Endothelial cell of umbilical vein (primary cell): ENCODE measurements at places on chromosomes 13 and 19. TPM values are rescaled to one million over a fixed set of nuclear protein-coding genes. Genes with fewer than 3 reads are reported as not detected.

Gene OR7A5
- polyA plus RNA-seq = not detected in 2 replicates

- no peak for DNase-seq
These were observed 124.1 kb upstream of the SPACA7 start for GRCh38 chr13:112251930-112252585.

- no peak for DNase-seq
These were observed 16.4 kb downstream of the F10 start for GRCh38 chr13:113138792-113139551.

Gene NKPD1
- polyA plus RNA-seq = 0.04 and 0.05 TPM in 2 replicates

DNA sequence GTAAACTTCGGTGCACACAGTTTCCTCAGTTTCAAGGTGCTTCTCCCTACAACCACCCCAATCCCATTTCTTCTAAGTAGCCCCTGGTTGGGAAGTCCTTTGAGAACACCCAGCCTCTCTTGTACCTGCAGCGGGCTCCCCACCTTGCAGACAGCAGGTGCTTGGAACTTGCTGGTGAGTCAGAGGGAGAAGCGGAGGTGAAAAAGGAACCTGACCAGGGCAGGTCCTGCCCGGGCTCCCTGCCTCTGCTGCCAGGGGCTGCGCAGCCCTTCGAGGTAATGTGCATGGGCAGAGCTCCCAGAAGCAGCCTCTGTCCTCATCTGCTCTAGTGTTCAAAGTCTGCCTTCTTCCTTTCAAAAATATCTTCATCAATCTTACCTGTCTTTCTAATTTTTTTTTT, 274.0 kb upstream of the SOX1 start:
- DNase-seq = no peak

GRCh38 chr13:102227741-102228140, 174.1 kb downstream of the FGF14 start:
- no peak for DNase-seq

- DNase-seq = peak; percentile 95
These were observed 2.9 kb upstream of the DCUN1D2 start for GRCh38 chr13:113493315-113493951.

DNA sequence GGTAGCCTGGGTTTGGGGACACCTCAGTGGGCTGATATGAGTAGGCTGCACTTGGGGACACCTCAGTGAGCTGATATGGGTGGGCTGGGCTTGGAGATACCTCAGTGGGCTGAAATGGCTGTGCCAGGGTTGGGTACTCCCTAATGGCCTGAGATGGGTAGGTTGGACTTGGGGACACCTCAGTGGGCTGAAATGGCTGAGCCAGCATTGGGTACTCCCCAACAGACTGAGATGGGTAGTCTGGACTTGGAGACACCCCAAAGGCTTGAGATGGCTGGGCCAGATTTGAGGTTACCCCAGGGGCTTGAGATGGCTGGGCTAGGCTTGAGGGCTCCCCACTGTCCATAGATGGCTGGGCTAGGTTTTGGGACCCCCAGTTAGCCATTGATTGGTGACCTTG, 12.1 kb downstream of the IQCN start:
- DNase-seq = no peak

Gene CD33
- polyA plus RNA-seq = not detected in 2 replicates

- no peak for DNase-seq
These were observed 229.6 kb upstream of the HTR2A start for GRCh38 chr13:47126432-47126831.

Gene CYP2F1
- polyA plus RNA-seq = not detected in 2 replicates

GRCh38 chr19:17402982-17403855, 2.2 kb downstream of the BST2 start:
- DNase-seq = peak; percentile 28

DNA sequence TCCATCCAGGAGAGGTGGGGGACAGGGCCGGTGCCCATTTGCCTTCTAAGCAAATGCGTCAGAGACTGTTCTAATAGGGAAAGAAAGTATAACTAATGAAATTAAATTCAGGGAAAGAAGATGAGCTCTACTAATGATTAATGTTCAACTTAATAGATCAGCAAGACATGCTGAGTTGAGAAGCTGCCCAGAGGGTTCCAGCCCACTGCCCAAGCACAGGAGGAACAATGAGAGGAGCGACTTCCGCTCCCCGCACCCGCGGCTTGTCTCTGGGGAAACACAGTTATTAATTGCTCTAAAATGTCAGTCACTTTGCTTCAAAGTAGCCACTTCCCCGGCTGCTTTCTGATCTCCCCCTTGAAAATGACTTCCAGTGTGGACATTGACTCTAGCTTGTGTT, 331.3 kb downstream of the UQCRFS1 start:
- no peak for DNase-seq

DNA sequence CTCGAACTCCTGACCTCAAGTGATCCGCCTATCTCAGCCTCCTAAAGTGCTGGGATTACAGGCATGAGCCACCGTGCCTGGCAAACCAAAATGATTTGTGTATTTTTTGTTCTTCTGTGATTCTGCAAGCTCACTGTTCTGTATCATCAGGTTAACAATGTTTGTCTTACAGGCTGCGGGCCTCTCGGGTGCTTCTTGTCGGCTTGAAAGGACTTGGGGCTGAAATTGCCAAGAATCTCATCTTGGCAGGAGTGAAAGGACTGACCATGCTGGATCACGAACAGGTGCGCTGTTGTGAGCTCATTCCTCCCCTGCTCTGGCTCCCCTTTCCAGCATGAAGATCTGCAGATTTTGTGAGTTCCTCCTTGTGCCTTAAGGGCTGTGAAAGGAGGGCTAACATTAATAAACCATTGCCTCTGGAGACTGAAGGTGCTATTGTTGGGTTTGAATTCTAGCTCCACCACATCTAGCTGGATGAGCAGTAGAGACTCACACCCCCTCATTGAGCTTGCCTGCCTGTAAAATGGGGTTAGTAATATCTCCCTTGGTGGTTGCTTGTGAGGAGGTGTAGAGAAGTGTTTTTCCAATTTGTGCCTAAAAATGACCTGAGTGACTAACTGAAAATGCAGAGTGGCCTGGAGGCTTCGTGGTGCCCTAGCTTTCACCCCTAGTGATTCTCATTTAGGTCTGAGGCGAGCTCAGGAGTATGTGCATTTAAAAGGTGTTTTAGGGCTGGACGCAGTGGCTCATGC, 12.9 kb downstream of the SAE1 start:
- no peak for DNase-seq

DNA sequence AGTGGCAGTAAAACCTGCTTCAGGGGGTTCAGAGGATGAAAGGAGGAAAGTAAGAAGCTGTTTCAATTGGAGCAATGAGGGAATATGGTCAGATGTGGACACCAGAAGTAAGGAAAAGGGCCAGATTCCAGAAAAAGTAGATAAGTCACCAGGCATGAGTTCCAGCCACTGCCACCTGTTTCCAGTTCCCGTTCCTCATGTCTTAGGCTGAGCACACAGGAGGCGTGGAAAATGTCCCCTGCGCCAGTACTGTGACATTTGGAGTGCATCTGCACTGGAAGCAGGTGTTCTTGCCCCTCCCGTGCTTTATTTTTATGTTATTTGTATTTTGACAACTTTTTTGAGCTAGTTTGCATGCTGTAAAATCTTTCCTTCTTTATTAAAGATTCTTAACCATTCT, 25.3 kb downstream of the LMO7 start:
- DNase-seq = no peak

DNA sequence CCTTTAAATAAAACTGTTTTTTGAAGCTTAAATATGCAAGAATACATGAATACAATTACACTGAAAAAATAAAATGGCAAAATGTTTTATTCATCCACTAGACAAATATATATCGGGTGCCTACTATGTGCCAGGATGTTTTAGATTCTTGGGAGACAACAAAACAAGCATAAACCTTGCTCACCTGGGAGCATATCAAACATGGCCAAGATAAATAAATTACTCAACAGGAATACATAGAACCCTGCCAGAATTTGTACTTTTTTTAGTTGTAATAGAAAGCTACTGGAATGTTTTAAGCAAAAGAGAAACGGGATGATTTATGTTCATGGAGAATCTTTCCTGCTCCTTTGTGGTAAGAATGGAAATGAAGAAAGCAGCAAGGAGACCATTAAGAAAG, 2358.5 kb upstream of the PCDH20 start:
- no peak for DNase-seq

DNA sequence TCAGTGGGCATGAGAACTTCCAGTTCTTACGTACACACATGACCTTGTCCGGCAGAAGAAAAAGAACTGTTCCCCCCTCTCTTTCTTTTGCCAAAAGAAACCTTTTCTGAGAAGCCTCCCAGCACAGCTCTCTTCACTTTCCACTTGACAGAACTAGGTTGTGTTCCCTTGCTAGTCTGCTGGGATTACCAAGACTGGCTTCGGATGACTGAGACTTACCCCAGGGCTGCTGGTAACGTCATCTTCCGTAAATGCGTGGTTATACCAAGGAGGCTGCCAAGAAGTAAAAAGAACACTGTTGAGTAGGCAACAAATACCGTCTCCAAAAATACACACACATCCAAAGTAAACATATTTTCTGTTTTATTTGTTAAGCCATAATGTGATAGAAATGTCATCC, 908.2 kb downstream of the EFNB2 start:
- DNase-seq = no peak

Gene DCT
- polyA plus RNA-seq = not detected in 2 replicates

Gene LIM2
- polyA plus RNA-seq = not detected in 2 replicates

Gene OR7D2
- polyA plus RNA-seq = 0.05 TPM in 1 of 2 replicates, not detected in the other

DNA sequence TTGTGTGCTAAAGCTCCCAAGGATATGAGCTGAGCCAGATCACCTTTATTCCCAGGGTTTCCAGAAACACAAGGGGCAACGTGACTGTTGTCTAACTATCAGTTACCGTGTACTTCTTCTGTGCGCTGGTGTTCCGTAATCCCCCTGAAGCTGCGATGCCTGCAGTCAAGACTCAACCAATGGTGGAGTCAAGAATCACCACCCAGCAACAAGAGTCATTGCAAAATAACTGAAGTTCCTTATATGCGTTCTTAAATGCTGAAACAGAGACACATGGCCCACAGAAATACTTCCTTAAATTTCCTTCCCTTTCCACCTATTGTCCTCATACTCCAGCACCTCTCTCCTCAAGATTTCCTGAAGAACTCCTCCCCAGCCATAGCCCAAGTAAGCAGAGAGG, 200.2 kb downstream of the KATNAL1 start:
- no peak for DNase-seq

Gene SERPINE3
- not detected in 2 replicates for polyA plus RNA-seq

GRCh38 chr13:42453091-42453645, 120.8 kb upstream of the TNFSF11 start:
- DNase-seq = no peak

DNA sequence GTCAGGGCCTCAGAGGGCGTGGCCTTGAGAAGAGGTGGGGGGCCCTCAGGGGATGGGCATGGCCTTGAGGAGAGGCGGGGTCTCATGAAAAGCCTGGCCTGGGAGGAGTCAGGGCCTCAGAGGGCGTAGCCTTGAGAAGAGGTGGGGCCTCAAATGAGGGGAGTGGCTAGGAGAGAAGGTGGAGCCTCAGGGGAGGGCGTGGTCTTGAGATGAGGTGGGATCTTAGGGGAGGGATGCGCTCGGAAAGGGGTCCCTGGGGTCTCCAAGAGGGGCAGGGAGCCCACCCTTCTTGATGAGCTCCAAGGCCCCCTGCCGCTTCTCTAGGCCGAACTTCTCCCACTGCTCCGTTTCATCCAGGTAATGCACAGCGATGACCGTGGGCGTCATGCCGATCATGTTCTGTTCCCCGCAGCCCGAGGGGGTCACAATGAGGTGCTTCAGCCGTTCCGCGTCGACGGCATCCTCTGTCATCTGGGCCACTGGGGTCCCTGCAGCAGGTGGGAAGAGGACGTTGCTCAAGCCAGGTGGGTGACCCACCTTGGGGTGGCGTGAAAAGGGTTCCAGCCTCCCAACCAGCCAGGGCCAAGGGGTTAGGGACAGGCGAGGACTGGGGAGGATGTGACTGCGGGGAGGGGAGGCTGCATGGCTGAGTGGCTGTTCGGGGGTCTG, 24.3 kb upstream of the TNFSF14 start:
- no peak for DNase-seq

DNA sequence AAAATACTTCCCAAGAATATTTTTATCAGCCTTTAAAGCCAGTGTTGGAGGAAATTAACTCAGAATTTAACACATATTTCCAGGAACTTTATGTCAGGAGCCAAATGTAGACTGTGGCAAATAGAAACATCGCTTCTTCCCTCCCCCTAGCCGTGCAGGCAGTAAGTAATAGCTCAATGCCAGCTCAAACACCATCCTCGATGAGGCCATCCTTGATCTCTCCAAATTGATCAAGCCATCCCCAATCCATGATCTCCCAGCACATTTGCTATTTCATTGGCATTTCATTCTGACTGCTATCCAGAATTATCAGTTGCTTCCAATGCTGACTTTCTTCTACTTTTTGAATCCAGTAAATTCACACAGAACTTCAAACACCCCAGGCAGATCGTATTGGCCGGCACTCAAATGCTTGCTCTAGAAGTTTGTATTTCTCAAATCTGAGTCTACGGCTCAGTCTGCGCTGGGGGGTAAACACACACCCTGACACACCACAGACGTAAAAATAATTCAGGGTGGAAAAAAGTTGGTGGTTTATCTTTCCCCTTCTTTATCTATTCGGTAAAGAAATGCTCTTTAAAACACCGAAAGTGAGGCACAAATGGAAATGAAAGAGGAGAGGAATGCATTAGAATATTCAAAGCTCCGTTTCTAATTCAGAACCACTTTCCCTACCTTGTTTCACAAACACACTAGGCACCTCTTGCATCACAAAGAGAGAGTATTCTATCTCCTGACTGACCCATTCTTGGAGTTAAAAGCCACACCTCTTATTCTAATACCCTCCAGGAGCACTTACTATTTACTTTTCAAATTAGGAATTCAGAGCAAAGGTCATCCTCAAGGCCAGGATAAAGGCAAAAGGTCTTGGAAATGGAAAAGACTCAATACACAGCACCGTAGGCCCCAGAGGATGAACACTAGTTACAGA, 991 bp downstream of the OBI1 start:
- peak; percentile 30 for DNase-seq

DNA sequence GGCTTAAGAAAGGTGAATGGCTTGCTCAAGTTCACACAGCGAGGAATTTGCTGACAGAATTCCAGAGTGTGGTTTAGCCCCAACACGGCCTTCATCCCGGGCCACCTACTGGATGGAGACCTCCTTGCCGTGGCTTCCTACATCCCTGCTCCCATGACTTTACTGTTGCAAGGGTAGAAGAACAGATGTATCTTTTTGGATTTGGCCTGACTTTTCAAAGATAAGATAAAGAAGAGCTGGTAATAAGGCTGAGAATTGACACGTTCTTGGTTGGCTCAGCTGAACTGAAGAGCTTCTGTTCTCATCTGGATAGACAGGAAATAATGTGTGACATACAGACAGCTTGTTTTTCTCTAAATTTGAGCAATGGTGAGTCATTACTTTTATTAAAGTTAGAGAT, 113.1 kb downstream of the KLF5 start:
- DNase-seq = no peak

GRCh38 chr13:28136916-28137315, 1.4 kb upstream of the PAN3 start:
- DNase-seq = no peak

DNA sequence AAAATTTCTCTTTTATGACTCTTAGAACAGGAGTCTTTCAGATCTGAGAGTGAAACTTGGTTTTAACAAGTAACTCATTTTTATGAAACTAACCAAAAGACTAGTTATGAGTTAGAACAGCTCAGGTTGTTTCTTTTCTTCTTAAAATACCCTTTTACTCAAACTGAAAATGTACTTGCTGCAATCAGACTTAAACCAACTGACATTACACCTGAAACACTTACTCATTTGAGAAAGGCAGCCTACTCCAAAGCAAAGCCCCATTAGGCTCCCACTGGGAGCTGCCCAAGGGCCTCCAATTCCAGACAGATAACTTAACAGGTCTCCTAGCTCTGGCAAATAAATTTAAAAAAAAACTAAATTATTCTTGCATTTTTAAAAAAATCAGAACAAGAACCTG, 3.6 kb downstream of the FOXO1 start:
- DNase-seq = peak; percentile 45

- no peak for DNase-seq
These were observed 1458.0 kb downstream of the OLFM4 start for GRCh38 chr13:54486421-54487166.

- peak; percentile 51 for DNase-seq
These were observed 39.7 kb upstream of the RNF113B start for GRCh38 chr13:98216711-98217285.
